ENCODE measurements at places on chromosomes 13 and 19.

DNA sequence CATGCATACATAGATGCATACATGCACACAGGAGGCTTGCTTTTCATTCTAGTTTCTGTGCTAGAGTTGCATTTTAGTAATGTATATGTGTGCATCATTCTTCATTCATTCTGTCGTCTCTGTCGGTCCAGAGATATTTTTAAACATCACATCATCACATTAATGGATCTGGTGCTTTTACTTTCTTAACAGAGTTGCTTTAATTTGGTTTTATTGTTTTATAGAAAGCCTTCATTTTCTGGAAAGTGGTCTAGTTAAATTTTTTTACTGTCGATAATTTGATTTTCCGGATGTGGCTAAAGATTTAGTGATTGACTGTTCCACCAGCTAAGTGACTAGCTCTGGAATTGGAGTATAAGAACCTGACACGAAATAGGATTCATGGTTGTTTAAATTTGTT is 16.9 kb downstream of the BIVM start:
- DNase-seq: no peak

GRCh38 chr19:44571830-44572580 is 41.4 kb upstream of the IGSF23 start:
- DNase-seq: no peak

DNA sequence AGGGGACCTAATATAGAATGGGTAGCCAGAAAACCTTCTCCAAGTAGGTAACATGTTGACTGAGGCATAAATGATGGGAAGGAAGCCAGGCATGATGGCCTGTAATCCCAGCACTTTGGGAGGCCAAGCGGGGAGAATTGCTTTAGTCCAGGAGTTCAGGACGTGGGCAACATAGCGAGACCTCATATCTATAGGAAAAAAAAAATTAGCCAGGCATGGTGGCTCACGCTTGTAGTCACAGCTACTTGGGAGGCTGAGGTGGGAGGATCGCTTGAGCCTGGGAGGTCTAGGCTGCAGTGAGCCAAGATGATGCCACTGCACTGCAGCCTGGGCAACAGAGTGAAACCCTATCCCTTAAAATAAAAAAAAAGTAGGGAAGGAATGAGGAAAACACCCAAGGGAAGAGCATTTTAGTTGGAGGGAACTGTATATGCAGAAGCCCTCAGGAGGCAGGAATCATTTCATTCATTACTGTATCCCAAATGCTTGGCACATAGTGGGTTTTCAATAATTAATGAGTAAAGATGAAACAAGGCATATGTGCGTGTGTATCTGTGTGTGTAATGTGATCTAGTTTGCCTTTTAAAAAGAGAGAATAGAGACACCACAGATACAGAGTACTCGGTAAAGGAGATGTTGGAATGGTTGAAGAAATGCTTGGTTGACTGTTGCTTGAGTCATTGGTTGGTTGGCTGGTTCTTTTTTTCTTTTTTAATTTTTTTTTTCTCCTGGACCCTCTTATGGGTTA is 2.2 kb upstream of the NUP62 start:
- no peak for DNase-seq

- no peak for DNase-seq
Measured at GRCh38 chr13:95603887-95604555, 40.5 kb downstream of the DZIP1 start.

DNA sequence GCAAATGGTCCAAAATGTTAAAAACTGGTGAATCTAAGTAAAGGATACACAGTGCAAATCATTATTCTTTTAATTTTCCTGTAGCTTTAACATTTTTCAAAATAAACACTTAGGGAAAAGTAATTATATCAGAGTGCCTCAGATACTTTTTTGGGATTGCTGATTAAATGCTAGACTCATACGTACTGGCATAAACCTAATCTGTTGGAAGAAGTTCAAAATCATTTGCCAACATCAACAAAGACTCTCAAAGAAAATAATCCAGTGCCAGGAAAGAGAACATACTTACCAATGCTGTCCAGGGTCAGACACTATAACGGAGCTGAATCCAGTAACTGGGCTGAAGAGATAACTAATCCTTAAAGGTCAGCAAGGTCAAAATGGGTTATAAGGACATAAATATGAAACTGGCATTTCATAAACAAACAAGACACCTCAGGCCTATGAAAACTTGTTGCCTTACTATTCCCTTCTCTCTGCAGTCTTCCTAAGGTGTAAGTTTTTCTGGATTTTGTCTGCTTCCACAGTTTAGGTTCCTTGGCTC is 3.3 kb upstream of the ZNF420 start:
- no peak for DNase-seq

GRCh38 chr13:74246487-74246886 is 112.3 kb upstream of the KLF12 start:
- DNase-seq: peak; percentile 49

GRCh38 chr19:19257137-19257536 is 16.0 kb downstream of the TM6SF2 start:
- DNase-seq: no peak

- DNase-seq: no peak
Measured at GRCh38 chr19:33238481-33239149, 13.0 kb upstream of the SLC7A10 start.

DNA sequence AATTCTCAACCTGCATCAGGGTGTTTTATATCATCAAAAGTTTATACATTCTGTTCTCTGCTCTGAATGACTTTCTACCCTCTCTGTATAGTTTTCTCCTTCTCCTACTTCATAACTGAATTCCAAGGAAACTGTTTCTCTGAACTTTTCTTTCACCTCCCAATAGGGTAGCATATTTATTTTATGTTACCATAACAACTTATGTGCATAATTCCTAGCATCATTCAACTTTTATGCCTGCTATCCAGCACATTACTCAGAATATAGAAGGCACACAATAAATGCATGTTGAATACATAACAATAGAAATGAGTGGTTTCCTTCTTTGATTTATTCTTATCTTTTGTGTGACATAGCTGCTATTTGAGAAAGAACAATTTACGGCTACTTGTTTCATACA is 2385.0 kb downstream of the PCDH9 start:
- DNase-seq: no peak

- DNase-seq: no peak
Measured at GRCh38 chr13:97135883-97136282, 86.2 kb upstream of the MBNL2 start.

- no peak for DNase-seq
Measured at GRCh38 chr13:109162248-109163036, 533.0 kb downstream of the MYO16 start.

DNA sequence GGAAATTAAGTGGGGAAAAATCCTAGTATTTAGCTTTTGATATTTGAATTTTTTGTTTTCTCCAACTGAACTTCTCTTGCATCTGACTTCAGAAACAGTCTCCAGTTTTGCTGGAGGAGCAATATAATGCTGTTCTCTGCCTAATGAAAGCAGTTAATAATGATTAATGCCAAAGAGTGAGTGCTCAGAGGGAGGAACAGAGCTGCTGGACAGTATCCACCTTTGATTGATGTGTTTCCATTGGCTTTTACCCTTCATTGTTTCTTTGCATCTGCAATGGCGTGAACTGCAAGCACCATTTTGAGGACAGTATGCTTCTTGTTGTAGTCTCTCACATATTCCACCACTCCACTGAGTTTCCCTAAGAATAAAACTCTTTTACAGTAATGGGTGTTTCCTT is 193.4 kb downstream of the ITGBL1 start:
- no peak for DNase-seq

DNA sequence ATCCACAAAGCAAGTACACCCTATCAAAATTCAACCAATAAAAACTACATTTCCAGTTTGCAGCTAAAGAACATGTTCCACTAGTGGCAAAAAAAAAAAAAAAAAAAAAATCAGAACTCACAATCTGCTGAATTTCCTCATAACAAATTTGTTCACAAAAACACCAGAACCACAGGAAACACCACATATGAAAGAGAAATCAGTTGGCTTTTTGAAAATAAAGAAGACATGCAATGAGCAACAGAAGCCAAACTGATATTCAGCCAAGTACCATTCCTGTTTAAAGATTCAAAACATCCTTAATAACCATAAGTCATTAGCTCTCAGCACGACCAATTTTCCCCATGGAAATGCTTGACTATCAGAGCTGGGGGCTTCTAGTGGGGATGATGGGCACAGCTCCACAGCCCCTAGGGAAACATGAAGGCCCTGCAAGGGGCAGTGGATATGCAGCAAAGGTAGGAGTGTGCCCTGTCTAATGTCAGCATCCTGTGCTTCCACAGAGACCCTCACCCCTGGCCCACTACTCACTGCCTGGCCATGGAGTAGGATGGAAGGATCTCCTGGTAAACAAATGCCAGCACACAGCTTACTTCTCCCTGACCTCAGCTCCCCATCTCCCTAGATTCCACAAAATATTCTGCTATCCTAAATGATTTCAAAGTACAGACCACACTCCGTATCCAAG is 74.0 kb upstream of the DOCK9 start:
- no peak for DNase-seq

- DNase-seq: no peak
Measured at GRCh38 chr13:76894401-76895110, 8.4 kb upstream of the KCTD12 start.

DNA sequence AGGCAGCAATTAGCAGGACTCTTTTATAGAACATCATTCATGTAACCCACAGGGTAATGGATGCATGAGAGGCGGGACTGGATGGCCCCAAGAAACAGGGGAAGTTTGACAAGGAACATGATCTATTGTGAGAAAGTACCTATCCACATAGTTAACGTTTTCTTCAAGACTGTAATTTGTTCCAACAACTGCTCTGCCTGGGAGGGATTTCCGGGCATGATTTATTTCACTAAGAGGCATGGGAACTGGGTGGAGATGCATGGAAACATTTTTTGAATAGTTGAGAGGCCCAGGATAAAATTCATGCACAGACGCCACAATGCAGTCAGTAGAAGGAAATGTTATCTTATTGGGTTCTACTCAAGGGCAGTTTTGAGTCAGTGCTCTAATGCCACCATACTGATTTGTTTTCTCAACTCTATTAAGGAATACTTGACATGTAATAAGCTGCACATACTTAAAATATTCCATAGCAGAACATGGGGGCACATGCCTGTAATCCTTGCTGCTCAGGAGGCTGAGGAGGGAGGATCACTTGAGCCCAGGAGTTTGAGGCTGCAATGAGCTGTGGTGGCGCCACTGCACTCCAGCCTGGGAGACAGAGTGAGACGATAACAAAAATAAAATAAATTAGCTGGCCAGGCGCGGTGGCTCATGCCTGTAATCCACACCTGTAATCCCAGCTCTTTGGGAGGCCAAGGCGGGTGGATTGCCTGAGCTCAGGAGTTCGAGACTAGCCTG is 9.9 kb upstream of the ATG4D start:
- DNase-seq: no peak
